ENCODE measurements at places on chromosomes 5 and 9. TPM values are rescaled to one million over a fixed set of nuclear protein-coding genes. Genes with fewer than 3 reads are reported as not detected.

Gene FBP2
- not detected for total RNA-seq

Gene GRIN3A
- total RNA-seq, result not detected

Gene SLC4A9
- not detected for total RNA-seq

Gene ACOT12
- total RNA-seq, result not detected

Gene NTNG2
- 2.1 TPM for total RNA-seq

Gene ISCA1
- 43.2 TPM for total RNA-seq

Gene FOXI1
- not detected for total RNA-seq

Gene DYNC2I2
- total RNA-seq, result 18.5 TPM

Gene RBM22
- total RNA-seq, result 32.4 TPM

Gene C9orf72
- 2.5 TPM for total RNA-seq

Gene NEUROG1
- not detected for total RNA-seq

Gene CLK4
- 25.0 TPM for total RNA-seq

Gene LCN12
- not detected for total RNA-seq

Gene CARTPT
- not detected for total RNA-seq

Gene ZNG1E
- total RNA-seq, result 16.3 TPM

Gene BOD1
- total RNA-seq, result 50.4 TPM

Gene PIP5K1B
- total RNA-seq, result not detected

Gene FOXD4
- 0.12 TPM for total RNA-seq

Gene SEC61B
- 153 TPM for total RNA-seq

Gene CYLC2
- not detected for total RNA-seq

Gene IER5L
- 71.9 TPM for total RNA-seq

Gene SMIM33
- total RNA-seq, result not detected

Gene TESK1
- 17.8 TPM for total RNA-seq

Gene PCA3
- total RNA-seq, result not detected

Gene TRIP13
- total RNA-seq, result 4.4 TPM

Gene PCDHA3
- total RNA-seq, result 0.10 TPM

Gene ADGRV1
- total RNA-seq, result not detected

Gene RFESD
- total RNA-seq, result 0.81 TPM

Gene LAMC3
- 4.0 TPM for total RNA-seq

Gene NR4A3
- total RNA-seq, result 0.12 TPM

Gene KYAT1
- total RNA-seq, result 3.2 TPM

Gene GLDC
- total RNA-seq, result 1.3 TPM

Gene GFI1B
- total RNA-seq, result not detected

Gene GLRA1
- total RNA-seq, result not detected

Gene LURAP1L
- 2.5 TPM for total RNA-seq
